ENCODE measurements at places on chromosomes 12 and 14.
A peak's percentile ranks its signal among the peaks of the same experiment; 100 is the strongest.

DNA sequence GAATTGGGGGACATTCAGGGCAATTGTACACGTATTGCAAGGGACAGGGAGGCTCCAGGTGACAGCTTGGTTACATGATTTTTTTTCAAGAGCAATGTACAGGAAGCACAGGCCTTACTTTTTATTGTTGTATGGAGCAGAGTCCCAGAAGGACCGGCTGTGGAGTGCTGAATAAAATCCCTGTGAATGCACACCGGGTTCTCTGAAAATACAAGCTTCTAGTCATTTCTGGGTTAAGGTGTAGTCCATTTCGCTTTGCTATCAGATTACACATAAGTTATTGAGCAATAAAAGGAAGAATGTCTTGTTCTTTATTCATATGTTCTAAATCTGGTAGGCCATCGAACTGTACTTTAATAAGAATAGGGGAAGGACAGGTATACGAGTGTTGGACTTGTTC lies 52.2 kb downstream of the PDE3A start:
- DNase-seq = peak; percentile 45

- no peak for DNase-seq
These were observed 9.0 kb downstream of the TRHDE start for GRCh38 chr12:72281126-72281525.

- DNase-seq = no peak
These were observed 417.1 kb upstream of the TMTC1 start for GRCh38 chr12:30200864-30201263.

- DNase-seq = no peak
These were observed 184.4 kb upstream of the HIF1A start for GRCh38 chr14:61510736-61511557.

GRCh38 chr12:49703647-49704137 lies 3.5 kb downstream of the FMNL3 start:
- peak; percentile 88 for DNase-seq

- peak; percentile 97 for DNase-seq
These were observed 40.7 kb downstream of the LRRIQ1 start for GRCh38 chr12:85076688-85077430.

DNA sequence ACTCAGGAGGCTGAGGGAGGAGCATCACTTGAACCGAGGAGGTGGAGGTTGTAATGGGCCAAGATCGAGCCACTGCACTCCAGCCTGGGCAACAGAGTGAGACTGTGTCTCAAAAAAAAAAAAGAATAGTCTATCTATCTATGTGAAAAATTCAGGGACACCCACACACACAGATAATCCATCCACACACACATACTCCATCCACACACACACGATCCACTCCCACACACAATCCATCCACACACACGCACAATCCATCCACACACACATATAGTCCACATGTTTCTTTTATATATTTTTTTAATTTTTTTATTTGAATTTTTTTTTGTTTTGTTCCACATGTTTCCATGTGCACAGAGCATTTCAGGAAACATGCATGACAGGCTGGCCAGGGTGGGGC lies 3.3 kb downstream of the SDS start:
- no peak for DNase-seq

DNA sequence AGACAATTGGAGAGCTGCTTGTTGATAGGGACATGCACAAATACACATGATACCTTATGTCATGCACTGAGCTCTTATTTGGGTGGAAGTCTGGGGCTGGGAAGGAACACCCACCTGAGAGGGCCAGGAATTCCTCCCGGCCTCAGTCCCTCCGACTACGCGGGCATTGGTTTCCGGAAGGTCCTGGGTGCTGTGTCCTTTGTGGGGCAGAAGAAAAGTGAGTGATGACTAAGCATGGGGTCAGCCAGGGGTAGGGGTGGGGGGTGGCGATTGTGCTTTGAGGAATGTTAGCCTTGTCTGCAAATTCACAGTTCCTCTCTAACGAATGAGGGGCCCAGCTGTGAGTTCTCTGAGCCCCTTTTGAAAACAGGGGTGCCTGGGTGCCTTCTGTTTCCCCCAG lies 798 bp downstream of the CELA1 start:
- DNase-seq = peak; percentile 33

- peak; percentile 3 for DNase-seq
These were observed 100.4 kb upstream of the PMCH start for GRCh38 chr12:102298022-102298421.

- peak; percentile 16 for DNase-seq
These were observed 12.5 kb upstream of the GLIPR1L2 start for GRCh38 chr12:75378354-75378753.
